ENCODE measurements at places on chromosomes 4 and X. TPM values are rescaled to one million over a fixed set of nuclear protein-coding genes. Genes with fewer than 3 reads are reported as not detected.

GRCh38 chr4:91734682-91735081 lies 569.1 kb upstream of the GRID2 start:
- DNase-seq = no peak

- peak; percentile 78 for DNase-seq
Observed at GRCh38 chr4:137124278-137124932, 407.9 kb downstream of the PCDH18 start.

- no peak for DNase-seq
Observed at GRCh38 chr4:88681209-88681608, 16.4 kb downstream of the NAP1L5 start.

- no peak for DNase-seq
Observed at GRCh38 chr4:180993244-180993836, 1249.9 kb upstream of the TENM3 start.

DNA sequence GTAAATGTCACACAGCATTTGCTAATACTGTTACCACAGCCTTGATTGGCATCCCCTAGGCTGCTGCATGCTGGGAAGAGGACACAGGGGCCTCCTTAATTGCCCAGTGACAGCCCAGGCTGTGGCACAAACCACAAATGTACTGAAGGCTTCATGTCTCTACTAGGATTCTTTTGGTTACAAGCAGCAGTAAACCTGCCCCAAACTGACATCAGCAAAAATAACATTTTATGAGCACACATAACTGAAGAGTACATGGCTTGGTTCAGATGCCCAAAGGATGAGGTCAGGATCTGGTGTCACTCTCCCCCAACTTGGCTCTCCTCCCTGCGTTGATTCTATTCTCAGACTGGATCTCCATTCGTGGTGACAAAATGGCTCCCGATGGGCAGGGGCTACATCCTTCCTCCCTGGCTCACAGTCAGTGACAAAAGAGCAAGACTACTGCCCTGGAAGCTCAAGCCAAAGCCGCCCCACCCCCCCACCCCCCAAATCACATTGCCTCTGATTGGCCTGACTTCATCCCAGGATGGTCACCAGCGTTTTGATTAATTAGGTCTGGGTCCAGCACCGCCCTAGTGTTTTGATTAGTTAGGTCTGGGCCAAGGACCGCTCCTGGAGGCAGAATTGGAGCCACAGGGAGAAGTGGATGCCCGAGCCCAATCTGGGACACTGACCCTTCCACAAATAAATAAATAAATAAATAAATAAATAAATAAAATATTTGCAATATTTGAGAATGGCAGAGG lies 180.5 kb upstream of the RBPJ start:
- peak; percentile 96 for DNase-seq

DNA sequence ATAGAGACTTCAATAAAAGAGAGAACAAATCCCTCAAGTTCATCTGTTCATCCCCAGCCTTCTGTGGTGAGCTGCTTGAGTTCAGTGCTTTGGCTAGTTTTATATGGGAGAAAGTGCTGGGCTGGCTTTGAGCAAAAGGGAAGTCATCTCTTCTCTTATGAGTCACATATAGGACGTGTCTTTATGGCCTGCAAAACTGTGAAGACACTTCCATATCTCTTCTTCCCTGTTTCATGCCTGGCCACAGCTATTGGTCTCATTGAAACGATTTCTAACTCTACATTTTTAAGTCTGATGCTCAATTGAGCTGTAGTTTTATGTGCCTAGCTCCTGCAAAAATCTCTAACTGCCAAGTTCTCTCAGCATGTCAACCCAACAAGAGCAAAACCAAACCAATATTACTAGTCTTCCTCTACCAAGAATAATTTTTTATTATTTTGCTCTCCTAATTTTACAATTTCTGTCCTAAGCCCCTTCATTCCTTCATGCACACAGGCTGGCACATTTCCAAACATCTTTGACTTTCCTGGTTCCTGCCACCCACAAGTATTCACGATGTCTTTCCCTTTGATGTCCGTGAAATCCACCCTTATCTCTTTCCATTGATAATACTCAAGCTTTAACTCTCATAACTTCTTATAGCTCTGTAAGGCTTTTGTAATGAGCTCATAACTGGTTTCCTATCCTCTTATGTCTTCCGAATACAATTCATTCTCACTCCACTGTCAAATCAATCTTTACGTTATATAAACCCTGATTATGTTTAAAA lies 165.3 kb downstream of the BTC start:
- DNase-seq = no peak

DNA sequence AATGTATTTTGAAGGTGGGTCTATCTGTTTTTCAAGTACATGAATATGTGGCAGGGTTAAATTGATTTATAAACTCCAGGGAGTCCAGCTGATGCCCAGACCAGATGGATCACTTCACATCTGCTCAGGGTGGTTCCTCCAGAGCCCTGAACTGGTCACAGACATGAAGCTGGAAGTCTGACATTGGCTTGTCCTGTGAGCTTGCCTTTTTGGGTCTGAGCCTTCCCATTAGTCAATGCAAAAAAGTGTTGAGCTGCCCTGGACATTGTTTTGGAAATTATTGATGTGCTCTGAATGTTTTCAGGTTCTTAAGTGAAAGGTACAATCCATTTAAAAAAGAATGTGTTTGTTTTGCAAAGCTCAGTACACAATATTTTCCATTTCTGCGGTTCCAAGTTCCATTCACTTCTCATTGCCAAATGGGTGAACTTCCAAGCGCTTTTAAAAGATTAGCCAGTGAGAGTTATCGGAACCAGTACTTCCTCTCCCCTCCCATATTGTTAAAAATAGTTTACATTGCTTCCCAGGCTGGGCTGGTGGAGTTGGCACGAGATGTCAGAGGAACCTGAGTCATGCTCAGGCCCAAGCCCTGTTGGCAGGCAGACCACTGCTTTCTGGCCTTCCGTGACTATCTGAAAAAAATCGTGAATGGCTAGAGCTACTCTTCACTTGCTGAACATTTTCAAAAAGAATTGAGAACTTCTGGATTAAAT lies 52.1 kb downstream of the PDGFRA start:
- DNase-seq = peak; percentile 94

GRCh38 chr4:128825226-128825625 lies 15.7 kb downstream of the JADE1 start:
- peak; percentile 50 for DNase-seq

GRCh38 chr4:85571008-85571407 lies 96.1 kb downstream of the ARHGAP24 start:
- no peak for DNase-seq

DNA sequence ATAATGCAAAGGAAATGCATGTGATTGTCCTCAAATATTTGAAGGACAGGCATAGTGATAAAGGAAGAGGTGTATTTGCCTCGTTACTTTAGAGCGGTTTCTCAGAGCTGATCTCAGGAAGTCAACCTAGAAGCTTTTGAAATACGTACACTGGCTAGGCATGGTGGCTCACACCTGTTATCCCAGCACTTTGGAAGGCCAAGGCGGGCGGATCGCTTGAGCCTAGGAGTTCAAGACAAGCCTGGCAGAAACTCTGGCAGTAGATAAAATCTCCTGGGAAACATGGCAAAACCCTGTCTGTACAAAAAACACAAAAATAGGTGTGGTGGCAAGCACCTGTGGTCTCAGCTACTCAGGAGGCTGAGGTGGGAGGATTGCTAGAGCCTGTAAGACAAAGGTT lies 24.9 kb downstream of the SMARCAD1 start:
- DNase-seq = no peak

Gene SPATA4
- not detected for total RNA-seq

Gene ATXN3L
- not detected for total RNA-seq
